ENCODE measurements at places on chromosomes 2 and 18. TPM values are rescaled to one million over a fixed set of nuclear protein-coding genes. Genes with fewer than 3 reads are reported as not detected.

Gene COLEC12
- 34.7 TPM for total RNA-seq

Gene CRYGD
- total RNA-seq = not detected

Gene MBP
- 53.9 TPM for total RNA-seq

Gene RAB27B
- 0.40 TPM for total RNA-seq

Gene PIKFYVE
- 51.3 TPM for total RNA-seq

Gene OSR1
- 4.9 TPM for total RNA-seq

Gene SEC11C
- 143 TPM for total RNA-seq

Gene ANKRD30BL
- total RNA-seq = 0.67 TPM

Gene RAD51AP2
- total RNA-seq = 0.13 TPM

Gene FBXO11
- 50.4 TPM for total RNA-seq

Gene PCARE
- not detected for total RNA-seq

DNA sequence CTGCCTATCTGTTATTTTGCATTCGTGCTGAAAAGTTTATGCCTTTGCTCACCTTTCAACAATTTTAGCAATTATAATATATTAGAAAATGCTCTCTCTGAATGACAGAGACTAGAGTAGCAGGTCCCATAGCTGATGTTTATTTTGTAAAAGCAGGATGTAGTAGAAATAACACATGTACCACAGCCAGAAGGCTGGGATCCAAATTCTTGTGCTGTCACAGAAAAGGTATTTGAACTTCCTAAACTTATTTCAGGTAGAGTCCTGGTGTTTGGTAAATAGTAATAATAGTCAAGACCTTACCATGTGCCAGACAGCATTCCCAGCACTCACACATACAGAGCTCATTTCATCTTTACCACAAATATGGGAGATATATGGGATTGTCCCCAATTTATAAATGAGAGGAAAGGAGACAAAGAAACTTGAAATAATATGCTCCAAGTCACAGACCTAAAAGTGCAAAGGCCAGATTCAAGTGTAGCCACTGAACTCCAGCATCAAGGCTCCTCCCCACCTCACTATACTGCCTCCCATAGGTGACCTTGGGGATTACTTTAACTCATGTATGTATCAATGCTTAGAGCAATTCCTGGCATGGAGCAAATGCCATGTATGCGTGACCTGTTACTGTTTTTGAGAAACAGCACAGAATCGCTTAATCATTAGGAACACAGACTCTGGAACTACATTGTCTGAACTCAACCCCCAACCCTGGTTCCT, 284.7 kb upstream of the RAB12 start:
- peak; percentile 66 for DNase-seq

DNA sequence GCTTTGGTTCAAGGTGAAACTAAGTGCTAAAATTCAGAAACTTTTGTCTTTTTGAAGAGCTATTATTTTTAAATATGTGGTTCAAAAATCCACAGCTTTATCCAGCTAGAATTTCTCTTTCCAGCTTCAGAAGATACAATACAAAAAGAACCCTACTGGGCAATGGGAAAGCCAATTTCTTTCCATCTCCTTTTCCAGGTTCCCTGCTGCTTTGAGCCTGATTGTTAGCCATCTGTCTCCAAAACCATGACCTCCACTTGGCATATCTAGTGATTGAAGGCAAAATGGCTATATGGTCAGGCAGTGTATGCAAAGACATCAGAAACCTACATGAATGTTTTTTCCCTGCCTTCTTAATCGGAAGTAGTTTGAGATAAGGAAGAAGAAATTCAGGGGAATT, 134.1 kb downstream of the KCNH7 start:
- DNase-seq = no peak

DNA sequence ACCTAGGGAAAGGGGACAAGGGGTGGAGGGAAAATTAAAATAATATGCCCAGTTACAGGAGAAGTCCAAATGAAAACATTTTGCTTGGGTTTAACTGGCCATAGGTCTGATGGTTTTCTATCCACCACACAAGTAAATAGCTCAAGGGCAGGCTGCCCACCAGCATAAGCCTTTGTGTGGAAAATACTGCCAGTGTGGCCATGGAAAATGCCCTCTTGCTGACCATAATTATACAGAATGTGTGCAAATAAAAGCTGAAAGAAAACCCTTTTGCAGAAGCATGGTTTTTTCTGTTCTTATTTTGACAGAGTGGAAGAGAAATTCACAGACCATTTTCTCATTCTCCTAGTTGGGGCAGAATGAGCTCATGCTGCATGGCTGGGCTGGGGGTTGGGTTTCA, 111.3 kb upstream of the SIX2 start:
- DNase-seq = peak; percentile 29

DNA sequence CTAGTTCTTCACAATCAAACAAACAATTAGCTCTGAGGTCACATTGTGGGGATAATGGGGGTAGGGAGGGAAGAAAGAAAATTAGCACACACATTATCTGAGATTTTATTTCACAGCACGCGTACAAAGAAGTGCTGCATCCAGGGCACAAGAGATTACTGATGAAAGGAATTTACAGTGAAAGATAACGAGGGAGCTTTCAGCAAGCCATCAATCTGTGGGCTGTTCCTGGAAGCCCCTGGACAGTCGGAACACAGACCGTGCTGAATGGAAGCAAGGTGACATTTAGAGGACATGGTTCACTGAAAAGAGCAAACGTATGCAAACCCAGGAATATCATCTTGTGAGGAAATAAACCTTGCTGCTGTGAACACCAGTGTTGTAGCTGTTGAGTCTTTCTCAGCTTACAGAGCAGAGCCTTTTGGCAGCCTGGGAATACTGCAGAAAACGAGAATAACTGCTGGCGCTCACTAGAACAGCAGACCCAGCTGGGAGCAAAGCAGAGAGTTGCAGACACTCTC, 63.2 kb downstream of the SCG2 start:
- DNase-seq = peak; percentile 28

DNA sequence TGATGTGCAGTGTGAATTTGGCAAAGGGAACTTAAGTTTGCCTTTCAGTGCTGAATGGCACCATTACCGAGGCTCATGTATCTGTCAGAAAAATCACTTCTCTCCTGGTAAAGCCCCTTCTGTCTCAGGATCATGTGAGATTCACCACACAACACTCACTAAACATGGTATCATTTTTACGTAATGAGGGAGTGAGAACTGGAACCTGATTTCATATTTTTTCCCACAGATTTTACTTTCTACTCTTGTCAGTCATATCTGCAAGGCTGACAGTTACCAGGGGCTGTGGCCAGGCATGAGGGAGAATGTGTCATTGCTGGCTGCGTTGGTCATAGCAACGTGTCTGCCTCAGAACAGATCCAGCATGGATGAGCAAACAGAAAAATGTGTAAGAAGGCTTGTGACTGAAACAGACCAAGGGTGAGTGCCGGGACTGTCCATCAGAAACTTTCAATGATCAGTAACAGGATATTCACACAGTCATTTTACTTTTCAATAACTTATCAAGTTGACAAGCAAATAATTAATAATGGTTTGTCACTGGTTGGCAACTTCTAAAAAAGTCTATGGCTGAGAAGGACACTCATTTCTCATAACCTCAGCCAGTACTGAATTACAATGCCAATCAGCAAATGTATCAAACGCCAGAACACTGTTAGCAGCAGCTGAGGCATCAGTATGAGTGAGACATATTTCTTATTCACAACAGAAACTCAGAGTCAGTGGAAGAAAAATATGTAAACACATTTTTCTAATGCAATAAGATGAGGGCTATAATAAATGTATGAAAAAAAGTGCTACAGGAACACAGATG, 100.5 kb downstream of the CDC42EP3 start:
- DNase-seq = no peak

DNA sequence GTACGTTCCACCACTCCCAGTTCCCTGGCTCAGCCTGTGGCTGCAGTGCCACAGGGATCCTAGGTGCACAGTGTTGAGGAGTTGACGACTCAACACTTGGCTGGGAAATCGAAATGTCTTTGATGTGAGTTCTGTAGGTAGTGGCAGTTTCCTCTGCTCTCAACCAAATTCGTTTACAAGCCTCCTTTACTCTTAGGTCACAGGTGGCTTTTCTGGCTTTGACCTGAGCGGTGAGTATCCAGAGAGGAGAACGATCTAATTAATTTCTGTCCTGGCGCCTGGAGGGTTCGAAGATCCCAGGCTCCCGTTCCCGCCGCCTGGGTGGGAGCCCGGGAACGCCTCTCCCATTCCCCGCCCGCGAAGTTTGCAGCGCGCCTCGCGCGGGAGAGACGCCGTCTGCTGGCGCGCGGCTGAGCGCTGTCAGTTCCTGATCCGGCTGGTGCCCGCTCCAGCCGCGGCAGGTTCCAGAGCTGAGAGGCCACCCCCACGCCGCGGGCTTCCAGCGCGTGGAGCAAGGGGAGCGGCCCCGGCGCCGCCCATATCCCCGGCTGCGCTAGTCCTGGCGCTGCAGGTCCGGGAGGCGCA, at the start of gene LAMA3:
TSS of gene LAMA3 (plus strand) at position 423 of the 585 bp plus-strand sequence. CDS start 231 bp downstream, outside the sequence.
- peak; percentile 59 for DNase-seq

DNA sequence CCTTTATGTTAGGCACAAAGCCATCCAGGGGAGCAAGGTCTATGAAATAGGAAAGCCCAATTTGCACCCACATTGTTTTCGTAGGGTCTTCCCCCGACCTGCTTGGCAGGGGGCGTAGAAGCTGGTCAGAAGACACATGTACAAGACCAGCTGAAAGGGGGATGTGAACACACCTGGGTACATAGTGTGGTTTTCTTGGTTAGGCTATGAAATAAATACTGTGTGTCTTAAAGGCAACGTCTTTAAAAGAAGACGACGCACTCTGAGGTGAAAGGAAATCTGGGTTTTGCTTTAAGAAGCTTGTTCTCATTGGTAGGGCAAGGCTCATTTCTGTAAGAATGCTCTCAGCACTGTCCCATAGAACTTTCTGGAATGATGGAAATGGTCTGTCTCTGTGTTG, 60.0 kb upstream of the KLF7 start:
- DNase-seq = no peak

DNA sequence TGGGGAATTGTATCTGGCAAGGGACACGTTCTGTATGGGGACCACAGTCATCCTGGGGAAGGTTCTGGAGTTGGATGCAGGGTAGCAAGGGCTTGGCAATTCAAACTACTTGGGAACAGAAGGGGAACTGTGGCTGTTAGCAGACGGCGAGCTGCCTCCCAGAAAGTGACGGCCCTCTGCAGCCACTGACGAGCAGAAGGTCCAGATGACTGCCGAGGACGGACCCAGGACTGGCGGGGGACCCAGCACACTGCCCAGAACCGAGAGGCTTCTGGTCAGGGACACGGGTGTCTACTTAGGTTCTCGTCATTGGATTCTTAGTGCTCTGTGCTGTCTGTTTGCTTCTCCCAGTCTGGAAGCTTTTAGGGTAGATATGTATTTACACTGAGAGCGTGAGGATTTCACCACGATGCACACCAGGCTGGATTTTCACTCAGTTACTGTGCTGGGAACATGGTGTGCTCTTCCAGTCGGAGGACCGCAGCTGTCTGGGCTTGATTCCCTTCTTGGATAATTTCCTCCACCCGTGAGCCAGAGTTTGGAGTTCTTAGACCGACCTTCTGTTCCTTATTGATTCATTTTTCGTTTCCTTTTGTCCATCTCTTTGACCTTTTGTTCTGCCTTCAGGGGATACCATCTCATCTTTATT, 13.4 kb downstream of the GPR35 start:
- no peak for DNase-seq

DNA sequence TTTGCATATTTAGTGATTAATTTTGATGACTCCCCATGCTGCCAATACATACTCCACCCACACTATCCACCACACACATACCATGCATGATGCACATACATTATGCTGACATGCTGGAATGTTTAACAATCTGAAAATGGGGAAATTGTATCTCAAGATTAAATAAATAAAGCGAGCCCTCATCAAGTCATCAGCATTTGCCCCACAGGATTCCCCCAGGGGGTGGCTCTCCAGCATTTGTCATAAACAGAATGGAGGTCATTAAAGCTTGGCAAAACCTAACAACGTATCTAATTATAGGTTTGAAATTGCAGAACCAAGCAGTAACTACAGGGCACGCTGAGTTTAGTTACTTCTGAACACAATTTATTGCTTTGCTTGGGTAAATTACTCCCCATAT, 141.2 kb upstream of the TACR1 start:
- DNase-seq = no peak

DNA sequence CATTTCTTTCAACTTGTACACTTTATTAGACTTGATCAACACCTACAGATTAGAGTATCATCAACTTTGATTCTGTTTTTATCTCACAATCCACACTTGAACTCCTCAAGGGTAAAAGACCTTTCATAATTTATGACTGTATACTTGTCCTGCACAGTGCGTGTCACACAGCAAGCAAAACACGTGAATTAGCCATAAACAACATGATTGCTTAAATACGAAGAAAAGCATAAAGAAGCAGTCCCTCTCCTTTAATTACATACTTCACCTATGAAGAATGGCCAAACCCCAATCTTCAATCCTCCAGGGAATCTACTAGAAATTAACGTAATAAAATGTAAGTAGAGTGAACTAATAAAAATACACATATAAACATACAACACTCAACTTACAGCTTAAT, 13.6 kb downstream of the TMX3 start:
- no peak for DNase-seq

GRCh38 chr2:76197428-76197827, 486.7 kb upstream of the GCFC2 start:
- no peak for DNase-seq

DNA sequence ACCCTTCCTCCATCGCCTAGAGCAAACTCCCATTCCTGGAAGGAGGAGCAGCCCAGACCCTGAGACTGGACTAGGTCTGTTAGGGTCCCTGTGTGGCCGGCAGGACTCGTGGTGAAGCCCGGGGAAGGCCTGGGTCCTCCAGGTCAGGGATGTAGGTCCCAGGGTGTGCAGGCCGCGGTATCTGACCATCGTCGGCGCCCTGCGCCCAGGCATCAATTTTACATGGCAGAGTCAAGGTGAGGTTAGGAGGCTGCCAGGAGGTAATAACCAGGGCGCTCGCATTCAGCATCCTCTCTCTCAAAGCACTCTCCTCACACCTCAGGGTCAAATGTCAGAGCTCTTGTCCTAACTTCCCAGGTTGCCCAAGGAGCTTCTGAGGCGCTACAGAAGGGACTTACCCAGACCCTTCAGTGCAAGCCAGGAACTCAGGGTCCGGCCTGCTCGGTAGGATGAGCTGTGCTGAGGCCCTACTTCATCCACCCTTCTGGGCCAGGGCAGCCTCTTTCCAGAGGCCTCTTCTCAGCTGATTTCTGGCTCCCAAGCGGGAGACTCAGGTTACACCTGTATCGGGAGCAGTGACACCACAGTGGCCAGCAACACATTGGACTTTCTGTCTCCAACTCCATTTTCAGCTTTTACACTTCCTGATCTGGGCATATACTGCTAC, 628 bp downstream of the SH2D6 start:
- peak; percentile 33 for DNase-seq

DNA sequence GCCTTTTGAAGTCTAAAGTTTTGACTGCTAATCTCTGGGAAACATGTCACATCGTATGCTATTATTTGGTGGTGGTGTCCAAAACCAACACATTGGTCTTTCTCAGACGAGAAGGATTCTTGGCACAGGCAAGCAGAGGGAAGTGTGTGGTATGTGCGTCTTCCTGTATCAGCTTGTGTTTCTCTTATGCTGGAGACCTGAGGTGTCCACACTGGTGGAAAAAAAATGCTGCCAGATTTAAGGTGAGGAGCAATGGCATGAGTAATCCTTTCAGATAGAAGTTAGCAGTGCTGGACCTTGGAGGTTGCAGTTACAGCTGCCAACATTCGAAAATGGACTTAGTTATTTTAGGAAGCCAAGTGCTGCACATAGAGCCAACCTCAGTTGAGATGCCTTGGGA, 11.7 kb upstream of the FHL2 start:
- DNase-seq = no peak

All from thyroid gland (tissue), 4 donors.